ENCODE measurements at places on chromosomes 16 and 17.

GRCh38 chr17:7572338-7572587, 7.2 kb upstream of the CD68 start:
- DNase-seq = no peak

GRCh38 chr16:4034963-4035362, 81.3 kb downstream of the ADCY9 start:
- no peak for DNase-seq

DNA sequence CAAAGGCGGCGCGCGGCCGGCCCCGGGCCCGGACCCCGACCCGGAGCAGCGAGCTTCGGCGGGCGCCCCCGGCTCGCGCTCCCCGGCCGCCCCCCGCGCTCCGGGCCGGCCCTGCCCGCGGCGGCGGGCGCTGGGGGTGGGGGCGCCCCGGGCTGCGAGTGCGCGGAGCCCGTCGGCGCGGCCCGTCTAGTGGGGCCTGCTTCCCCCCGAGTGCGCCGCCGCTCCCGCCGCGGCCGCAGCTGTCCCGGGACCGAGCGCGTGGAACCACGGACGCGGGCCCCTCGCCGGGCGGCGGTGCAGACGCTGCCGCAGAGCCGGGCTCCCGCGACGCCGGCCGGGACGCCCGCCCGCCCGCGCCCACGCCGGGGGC, 308 bp downstream of the ADCY9 start:
- no peak for DNase-seq

- DNase-seq = no peak
These were observed 14.0 kb downstream of the GDE1 start for GRCh38 chr16:19507867-19508266.

- DNase-seq = no peak
These were observed 2.3 kb upstream of the PRSS21 start for GRCh38 chr16:2814551-2815298.

- no peak for DNase-seq
These were observed 23.9 kb downstream of the SLC38A10 start for GRCh38 chr17:81271226-81271625.

DNA sequence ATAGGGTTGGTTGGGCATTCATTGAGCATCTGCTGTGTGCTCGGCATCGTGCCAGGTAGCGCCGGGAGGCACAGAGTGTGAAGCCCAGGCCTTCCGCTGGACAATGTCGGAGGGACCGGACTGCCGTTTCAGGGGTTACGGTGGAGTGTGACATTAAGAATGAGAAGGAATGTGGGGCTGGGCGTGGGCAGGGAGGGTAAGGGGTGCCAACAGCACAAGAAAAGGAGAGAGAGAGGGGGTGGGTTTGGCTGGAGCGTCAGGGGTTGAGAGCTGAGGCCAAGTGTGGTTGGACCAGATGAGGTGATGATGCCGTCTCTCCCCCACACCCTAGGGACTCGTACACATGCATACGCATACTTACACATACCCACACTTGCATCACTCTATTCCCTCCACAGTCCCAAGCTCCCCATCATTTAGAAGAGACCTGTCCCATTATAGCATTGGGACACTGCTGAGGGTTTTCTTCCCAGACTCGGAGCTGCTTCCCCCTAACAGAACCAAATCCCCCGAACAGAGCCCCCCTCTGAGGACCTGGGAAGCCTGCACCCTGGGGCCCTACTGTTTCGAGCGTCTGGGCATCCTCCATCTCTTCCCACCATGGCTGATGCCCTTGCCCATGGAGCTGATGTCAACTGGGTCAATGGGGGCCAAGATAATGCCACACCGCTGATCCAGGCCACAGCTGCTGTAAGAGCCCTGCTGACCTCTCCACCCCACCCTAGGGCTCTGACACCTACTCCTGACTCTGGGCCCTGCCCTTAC, 3.3 kb upstream of the KCTD11 start:
- no peak for DNase-seq

- DNase-seq = peak; percentile 20
These were observed 1.6 kb downstream of the CMIP start for GRCh38 chr16:81445966-81446906.

- no peak for DNase-seq
These were observed 28.4 kb upstream of the EIF1 start for GRCh38 chr17:41660221-41660711.

DNA sequence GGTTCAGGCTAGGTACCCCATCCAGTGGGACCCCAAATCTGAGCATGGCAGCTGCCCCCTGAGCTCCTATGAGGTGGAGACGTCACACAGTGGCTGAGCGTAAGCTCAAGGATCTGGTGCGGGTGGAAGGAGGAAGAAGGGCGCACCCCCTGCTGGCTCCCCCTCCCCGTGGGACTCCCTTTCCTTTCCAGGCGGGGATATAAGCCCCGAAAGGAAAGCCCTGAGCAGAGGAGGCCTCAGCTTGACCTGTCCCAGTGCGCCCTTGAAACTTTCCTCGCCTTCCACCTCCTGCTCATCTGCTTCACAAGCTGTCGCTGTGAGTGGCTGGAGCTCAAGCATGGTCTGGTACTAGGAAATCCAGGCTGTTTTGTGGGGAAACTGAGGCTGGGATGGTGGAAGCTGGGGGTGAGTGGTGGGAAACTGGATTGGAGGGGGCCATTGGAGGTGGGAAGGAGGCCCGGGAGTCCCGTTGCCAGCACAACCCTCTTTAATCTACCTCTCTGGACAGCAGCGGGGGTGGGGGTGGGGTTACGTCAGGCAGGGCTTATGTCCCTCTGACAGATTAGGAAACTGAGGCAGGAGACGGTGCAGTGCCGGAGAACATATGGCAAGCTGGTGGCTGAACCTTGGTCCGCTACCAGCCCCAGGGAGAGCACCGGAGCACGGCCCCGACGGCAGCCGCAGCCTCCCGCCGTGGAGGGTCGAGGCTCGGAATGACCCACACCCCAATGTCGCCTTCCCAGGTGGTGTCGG, 92.3 kb upstream of the TMEM97 start:
- no peak for DNase-seq

DNA sequence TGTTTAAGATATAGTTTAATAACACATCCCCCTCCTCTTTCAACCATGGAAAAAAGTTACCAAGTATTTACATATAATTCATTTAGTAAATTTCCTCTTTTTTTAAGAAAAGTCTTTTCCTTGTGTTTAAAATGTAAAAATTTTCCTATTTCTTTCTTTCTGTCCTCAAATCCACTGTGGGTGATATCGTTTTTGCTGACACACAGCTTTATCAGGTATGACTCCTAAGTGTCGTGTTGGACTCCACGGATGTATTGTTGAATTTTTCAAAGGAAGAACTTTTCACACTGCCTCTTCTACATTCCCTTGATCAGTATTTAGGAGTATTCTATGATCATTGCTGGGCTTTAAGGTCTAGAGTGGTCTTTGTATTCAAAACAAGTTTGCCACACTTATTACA, 33.1 kb downstream of the CYLD start:
- DNase-seq = no peak
